ENCODE measurements at places on chromosomes 2 and 18.

DNA sequence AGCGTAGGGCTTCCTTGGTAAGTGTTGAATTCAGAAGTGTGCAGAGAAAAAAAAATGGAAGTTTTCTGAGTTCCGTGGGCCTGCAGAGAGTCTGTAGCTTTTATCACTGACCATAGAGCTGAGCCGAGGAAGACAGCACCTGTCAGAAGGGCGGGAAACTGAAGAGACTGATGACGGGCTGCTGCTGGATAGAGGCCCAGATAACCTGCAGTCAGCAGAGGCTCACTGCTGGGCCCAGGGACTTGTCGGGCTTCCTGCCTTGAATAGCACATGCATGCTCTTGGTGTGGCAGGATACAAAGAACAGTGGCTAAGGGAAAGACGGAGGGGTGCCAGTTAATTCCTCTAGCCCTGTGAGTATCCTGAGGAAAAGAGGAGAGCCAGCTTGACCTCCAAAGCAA lies 166.4 kb downstream of the MGAT5 start:
- no peak for DNase-seq

- no peak for DNase-seq
Observed at GRCh38 chr2:174051068-174051467, 85.9 kb upstream of the SP3 start.

- DNase-seq = no peak
Observed at GRCh38 chr2:103962670-103963069, 891.2 kb upstream of the POU3F3 start.

GRCh38 chr2:51918113-51918512 lies 886.2 kb upstream of the NRXN1 start:
- DNase-seq = no peak

- DNase-seq = no peak
Observed at GRCh38 chr2:43568228-43568627, 27.6 kb downstream of the THADA start.

DNA sequence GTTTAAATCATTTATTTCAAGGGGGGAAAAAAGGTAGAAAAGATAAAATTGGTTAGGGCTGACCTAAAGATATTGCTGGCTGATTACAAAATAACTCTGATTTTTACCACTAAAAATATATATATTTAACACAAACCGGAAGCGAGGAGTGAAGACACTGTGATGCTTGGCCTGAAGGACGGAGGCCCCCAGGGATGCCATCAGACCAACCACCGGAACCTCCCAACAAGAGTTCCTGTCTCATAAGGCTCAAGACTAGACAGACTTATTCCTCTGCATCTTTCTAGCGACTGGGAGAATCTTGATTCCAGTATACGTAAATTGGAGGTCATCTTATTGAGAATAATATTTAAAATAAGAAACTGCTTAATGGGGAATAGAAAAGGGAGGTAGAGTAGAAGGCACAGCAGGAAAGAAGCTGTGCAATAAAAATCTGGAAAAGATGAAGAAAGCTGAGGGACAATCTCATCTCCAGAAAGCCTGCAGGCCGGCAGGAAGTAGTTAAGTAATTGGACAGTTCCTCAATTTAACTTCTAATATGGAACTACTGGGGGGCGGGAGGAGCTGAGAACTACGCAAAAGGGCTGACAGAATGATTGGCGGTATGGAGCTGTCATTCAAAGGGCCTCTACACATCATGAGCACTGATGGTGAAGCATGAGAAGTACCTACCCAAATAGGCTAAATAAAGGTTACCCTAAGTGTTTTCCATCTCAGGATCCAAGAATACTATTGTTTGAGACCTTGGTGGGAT lies 91.1 kb downstream of the DTNB start:
- DNase-seq = peak; percentile 88

DNA sequence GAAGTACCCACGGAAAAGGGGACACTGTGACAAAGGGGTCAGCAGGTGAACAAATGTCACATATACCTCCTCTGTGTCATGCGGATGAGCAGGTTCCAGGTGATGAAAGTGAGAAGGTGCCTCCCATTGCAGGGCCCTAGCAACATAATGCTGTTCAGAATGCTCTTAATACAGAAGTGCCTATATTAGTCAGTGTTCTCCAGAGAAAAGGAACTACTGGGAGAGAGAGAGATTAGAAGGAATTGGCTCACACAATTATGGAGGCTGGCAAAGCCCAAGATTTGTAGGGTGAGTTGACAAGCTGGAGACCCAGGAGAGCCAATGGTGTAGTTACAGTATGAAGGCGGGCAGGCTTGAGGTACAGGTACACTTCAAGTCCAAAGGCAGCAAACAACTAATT lies 98.1 kb upstream of the CDC42EP3 start:
- DNase-seq = peak; percentile 15

DNA sequence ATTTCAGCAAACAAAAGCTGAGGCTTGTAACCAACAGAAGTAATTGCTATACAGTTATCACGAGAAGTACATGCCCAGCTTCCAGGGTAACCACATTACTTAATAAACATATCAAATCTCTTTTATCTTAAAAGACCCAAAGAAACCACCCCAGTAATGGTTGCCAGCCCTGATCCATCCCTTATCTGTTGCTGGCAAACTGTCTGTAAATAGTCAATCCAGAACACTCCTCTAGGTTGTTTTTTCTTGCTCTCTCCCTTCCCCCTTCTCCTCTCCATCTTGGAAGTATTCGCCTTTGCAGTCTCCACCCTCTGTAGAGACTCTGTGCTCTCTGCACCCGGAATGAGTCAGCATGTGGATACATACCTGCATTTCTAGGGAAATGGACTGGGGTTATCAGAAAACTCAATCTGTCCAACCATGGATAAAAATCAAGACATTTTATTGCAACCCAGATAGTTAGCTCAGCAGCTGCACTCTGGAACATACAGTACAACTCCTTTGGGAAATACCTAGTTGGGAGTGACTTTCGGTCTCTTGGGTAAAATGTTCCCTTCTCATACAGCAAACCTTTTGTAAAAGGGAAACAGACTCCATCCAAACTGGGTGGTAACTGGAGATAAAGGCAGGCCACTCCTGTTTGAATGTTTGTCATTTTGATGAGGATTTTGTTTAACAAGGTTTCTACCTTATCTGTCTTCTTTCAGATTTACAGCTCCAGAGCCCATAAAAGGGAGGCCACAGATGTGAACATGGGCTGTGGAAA lies 123.5 kb upstream of the FOSL2 start:
- no peak for DNase-seq

- DNase-seq = no peak
Observed at GRCh38 chr18:3921826-3922225, 471.9 kb downstream of the TGIF1 start.

DNA sequence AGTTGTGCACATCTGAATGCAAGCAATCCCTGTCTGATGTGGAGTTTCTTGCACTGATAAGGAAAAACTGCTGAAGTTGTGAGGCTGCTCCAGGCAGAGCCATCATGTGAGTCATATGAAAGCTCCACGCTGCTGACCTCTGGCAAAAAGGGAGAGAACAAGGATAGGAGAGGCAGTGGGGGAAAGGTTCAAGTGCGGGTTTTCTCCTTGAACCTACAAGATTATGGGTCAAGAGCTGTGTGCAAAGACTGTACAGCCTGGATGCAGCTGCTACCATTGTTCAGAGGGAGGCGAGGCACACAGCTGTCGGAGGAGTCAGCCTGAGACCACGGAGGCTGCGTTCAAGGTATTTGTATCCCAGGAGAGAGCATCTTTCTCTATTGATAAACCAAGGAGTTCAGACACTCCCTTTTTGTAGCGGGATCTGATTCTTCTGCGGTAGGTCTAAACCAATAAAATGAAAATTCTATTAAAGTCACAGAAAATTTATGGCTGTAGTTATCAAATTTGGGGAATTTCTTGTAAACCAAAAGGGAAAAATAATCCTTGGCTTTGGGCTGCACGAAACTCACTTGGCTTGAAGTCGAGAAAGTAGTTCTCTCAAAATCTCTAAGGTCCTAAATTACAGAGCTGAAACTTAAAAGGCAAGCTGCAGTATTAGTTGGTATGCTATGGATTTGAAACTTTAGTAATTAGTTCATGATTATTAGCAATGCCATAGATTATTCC lies at the start of gene CDK15:
CDK15 (plus strand) TSS at position 96 of the 729 bp plus-strand sequence; CDS start at position 224, 128 bp downstream.
- DNase-seq = no peak

DNA sequence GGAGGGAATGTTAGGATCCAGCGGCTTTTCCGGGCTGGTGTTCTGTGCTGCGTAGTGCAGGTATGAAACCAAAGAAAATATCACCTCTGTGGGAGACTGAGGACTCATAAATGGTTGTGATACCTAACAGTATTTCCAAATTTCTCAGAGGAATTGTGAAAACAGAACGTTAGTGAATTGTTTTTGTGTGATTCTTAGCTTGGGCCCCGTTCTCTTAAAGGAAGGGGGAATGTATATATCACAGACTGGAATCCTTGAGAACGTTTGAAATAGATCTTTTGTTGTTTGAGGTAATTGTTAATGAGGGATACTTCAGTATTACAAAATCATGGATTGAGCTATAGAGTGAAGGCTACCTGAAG lies 834 bp downstream of the ZNF638 start:
- no peak for DNase-seq

- no peak for DNase-seq
Observed at GRCh38 chr2:240789051-240789453, 31.0 kb downstream of the KIF1A start.

DNA sequence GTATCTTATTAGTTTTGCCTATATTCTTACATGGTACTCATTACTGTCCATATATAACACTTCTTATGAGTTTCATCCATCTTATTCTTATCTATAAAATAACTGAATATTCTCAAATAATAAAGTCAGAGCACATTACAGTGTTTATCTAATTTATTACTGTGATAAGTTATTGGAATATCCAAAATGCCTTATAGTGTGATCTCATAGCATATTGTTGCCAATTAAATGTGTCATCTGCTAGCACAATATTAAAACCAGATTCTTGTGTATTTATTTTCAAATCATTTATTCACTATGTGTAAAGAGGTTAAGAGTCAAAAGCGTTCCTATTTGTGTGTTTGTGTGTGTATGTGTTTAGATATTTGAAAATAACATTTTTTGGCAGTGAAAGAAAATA lies 151.9 kb downstream of the WDR7 start:
- no peak for DNase-seq

DNA sequence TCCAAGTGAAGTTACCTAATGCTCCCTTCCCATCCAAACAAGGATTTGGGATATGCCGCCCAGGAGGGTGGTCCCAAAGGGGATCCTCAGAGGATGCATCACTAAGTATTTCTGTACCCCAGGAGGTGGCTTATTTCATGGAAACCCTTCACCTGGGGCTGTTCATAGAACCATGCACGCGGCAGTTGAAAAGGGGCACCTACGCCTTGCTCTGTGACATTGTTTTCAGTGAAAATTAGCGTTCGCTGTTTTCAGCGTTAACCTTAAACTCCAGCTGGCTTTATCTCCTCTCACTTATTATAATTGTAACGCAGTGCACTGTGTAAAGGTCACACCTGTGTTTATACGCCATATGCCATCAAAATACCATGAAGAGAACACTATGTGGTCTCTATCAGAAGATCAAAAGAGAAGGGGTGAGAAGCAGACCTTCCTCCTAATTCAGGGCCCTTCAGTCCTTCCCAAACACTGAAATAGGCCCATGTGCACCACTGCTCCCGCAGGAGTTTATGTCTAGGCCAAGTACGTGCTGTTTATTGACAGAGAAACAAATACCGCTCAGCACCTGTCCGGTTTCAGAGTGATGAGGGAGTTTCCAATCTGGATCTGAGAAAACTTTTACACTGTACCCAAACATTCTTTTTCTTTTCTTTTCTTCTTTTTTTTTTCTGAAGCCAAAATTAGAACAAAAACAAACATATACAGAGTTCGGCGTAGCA lies 162.1 kb downstream of the BCL2 start:
- no peak for DNase-seq

DNA sequence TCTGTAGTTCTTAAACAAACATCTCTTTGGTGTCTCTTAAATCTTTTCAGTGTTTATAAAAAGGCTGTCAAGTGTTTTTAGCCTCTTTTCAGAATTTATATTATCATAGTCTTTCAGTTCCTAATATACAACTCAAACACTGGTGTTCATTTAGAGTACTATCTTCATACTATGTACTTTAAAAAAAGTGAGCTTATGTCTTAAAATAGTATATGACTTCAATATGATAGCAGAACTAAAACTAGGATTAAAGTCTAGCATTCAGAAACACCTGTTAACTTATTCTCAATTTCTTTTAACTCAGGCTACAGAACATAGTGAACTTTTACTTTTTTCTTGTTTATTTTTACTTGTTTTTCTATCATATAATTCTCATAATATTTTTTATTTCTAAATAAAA lies 14.7 kb upstream of the IKZF2 start:
- no peak for DNase-seq

GRCh38 chr2:62313449-62314227 lies 117.7 kb downstream of the B3GNT2 start:
- DNase-seq = no peak

- DNase-seq = no peak
Observed at GRCh38 chr18:14974088-14974487, 226.1 kb downstream of the ANKRD30B start.

DNA sequence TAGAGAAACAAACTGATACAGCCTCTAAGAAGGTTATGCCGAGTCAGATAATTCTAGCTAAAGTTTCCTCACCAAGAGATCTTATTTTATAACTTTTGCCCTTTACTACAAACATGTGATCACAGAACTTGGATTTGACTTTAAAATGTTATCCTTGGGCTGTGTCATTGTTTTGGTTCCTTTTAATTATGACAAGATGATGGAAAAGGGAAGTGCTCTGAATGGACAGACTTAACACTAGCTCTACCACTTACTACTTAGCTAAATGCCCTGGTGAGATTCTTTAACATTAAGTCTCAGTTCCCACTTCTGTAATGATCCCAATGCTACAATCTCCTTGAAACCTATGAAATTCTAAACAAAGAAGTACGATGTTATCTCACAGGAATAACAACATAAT lies 69.9 kb downstream of the RTTN start:
- peak; percentile 74 for DNase-seq

GRCh38 chr18:9433671-9434121 lies 41.6 kb upstream of the RALBP1 start:
- DNase-seq = peak; percentile 16

- DNase-seq = no peak
Observed at GRCh38 chr18:34031810-34032209, 192.9 kb downstream of the NOL4 start.

DNA sequence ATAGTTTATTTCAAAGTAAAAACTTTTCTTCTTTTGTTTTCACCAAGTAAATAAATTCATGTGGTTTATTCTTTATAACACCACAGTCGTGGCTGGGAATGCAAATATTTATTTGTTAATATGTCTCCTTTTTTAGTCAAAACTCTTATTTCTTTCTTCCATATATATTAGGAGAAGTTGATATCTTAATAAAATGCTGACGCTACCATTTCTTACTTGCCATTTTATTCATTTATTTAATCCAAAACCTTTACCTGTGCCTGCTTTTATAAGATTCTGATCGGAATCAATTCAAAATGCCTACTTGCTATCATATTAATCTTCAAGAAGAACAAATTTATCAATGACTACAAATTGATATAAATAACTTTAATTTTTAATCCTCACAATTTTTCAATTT lies 362.9 kb upstream of the FSIP2 start:
- DNase-seq = no peak

- peak; percentile 80 for DNase-seq
Observed at GRCh38 chr2:9168821-9169221, 37.8 kb upstream of the ASAP2 start.

Data from suppressor macrophage (primary cell).